ENCODE measurements at places on chromosomes 5 and 9. TPM values are rescaled to one million over a fixed set of nuclear protein-coding genes. Genes with fewer than 3 reads are reported as not detected.

C5 gene
- total RNA-seq = 0.54 TPM

EIF4EBP3 gene
- 4.8 TPM for total RNA-seq

EGFLAM gene
- 1.1 TPM for total RNA-seq

ABO gene
- not detected for total RNA-seq

RMI1 gene
- total RNA-seq = 5.7 TPM

DOCK2 gene
- total RNA-seq = 1.1 TPM

ENTPD8 gene
- 1.5 TPM for total RNA-seq

ELOVL7 gene
- total RNA-seq = 2.5 TPM

ARHGEF37 gene
- total RNA-seq = 3.3 TPM

EMB gene
- total RNA-seq = 0.30 TPM

TAF1L gene
- not detected for total RNA-seq

C9 gene
- total RNA-seq = not detected

TLX3 gene
- total RNA-seq = not detected

OR13F1 gene
- not detected for total RNA-seq

FAM221B gene
- total RNA-seq = not detected

PPIP5K2 gene
- total RNA-seq = 35.2 TPM

GABRA1 gene
- total RNA-seq = not detected

FABP6 gene
- total RNA-seq = not detected

MIGA2 gene
- total RNA-seq = 11.9 TPM

AFAP1L1 gene
- 72.3 TPM for total RNA-seq

UBE2QL1 gene
- total RNA-seq = not detected

NTNG2 gene
- not detected for total RNA-seq

LAMC3 gene
- 0.20 TPM for total RNA-seq

ZDHHC21 gene
- total RNA-seq = 7.4 TPM

RC3H2 gene
- total RNA-seq = 44.4 TPM

Measured in mammary microvascular endothelial cell (primary cell).